ENCODE measurements at places on chromosomes 1 and 21.

- no peak for DNase-seq
Measured at GRCh38 chr1:202562444-202563060, 147.7 kb downstream of the SYT2 start.

DNA sequence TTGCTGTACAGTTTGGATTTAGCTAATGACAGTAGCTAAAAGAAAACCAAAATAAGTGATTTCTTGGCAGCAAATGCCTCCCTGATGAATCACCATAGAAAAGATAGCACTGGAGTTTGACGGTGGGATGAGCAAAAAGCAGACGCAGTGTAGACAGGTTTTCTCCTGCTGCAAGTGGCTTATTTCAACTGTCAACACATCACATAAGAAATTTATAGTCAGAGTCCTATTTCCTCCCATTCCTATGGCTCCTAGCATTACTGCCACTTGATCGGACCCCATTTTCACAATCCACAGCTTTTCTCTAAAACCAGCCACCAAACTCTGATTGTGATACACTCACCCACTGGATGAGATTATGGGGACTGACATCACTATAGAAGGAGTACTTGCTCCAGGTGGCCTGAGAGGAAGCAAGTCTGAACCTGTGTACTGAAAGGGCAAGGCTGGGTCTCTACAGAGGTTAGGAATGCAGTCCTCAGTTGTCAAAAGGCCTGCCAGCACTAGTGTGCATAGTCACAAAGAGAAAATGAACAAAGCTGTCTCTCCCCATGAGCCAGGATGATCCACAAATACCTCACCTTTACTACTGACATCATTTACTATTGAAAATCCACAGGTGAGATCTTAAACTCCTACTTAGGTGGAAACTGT lies 359.8 kb downstream of the LTN1 start:
- DNase-seq = no peak

DNA sequence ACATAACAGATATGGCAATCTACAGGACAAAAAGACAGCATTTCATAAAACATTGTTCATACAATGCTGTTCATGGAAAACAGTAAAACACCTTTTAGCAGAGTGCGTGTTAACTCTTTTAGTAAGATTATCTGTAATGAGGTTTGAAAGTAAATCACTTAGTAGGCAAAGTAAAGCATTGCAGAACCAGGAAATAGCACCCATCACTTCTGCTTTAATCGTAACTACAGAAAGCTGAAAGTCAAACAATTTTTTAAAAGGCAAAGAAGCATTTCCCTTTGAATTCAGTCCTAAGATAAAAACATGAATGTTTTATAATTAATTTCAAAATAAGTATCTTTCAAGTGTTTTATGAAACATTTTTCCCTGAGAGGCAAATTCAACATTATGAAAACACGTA lies 63.3 kb upstream of the RNF11 start:
- DNase-seq = no peak

GRCh38 chr21:46126309-46127238 lies 28.7 kb downstream of the COL6A2 start:
- DNase-seq = no peak

DNA sequence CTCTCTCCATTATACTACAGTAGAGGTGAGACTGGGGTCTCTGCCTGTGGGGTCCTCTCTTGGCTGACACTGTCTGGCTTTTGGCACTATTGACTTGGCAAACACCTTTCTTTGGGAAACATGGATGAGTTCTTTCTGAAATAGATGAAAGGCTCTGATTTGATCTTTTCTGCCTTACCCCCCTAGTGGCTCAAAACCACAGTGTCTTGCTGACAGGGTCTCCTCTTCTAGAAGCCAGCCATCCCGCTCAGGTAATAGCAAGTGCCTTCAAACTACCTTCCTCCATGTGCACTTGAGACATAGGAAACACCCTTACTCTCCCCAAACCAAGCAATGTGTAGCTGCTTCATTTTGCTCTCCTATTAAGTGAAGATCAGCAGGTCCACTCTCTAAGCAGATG lies 260.4 kb downstream of the BRINP2 start:
- DNase-seq = no peak

GRCh38 chr21:32333953-32334673 lies 35.5 kb downstream of the MRAP start:
- DNase-seq = no peak

- no peak for DNase-seq
Measured at GRCh38 chr1:214008791-214009422, 21.1 kb downstream of the PROX1 start.

DNA sequence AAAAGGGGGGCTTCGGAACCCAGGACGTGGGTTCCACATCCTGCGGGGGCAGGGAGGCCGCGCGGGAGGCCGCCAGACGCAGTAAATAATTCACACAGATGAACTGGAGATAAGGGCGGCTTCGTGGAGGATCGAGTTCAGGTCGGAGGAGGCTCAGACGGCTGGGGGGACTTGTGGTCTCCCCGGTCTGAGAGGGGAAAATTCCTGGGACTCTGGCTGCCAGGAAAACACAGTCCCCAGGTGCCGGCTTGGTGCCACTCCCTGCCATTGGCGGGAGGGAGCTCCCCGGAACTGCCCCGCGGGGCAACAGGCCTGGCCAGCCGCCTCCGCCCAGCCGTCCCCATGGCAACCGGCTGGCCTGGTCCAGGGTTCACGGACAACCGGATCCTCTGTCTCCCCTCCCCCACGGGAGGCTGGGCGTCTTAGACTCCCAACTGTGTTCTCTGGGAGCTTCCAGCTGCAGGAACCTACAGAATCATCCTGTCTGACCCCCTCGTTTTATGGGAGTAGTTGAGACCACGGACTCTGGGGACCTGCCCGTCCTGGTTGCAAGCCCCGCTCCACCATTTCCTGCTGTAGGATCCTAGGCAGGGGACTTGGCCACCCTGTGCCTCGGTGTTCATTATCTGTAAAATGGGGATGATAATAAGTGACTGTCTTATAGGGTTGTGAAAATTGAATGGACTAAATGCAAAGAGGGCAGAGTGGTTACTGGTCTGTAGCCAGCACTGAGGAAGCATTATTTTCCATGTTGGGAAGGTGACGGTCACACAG lies 9.6 kb downstream of the CAMK2N1 start:
- DNase-seq = no peak

GRCh38 chr1:181083842-181084605 lies 4.5 kb upstream of the IER5 start:
- peak; percentile 50 for DNase-seq

DNA sequence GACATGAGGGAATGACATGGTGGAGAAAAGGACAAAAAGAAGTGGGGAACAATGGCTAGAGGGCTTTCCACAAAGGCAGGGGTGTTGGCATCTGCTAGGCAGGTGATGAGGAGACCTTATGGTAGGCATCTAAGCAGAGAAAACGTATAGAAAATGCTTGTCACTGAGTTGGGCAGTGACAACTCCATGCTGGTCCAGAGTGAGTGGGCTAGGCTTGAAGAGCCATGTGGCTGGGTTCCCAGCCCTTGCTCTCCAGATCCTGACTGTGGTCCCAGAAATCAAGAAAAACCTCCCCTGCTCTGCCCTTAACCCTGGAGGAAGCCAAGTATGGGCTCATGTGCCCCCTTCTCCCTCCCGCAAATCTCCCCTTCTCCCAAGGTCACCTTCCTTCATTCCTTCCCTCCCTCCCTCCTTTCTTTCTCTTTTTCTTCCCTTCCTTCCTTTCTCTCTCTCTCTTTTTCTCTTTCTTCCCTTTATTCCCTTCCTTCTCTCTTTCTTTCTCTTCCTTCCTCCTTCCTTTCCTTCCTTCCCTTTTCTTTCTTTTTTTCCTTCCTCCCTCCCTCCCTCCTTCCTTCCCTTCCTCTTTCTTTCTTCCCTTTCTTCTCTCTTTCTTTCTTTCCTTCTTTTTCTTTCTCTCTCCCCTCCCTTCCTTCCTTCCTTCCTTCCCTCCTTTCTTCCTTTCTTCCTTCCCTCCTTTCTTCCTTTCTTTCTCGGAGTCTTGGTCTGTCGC lies 102.8 kb downstream of the NAV1 start:
- no peak for DNase-seq

GRCh38 chr1:159775716-159776115 lies 5.0 kb upstream of the DUSP23 start:
- DNase-seq = no peak

DNA sequence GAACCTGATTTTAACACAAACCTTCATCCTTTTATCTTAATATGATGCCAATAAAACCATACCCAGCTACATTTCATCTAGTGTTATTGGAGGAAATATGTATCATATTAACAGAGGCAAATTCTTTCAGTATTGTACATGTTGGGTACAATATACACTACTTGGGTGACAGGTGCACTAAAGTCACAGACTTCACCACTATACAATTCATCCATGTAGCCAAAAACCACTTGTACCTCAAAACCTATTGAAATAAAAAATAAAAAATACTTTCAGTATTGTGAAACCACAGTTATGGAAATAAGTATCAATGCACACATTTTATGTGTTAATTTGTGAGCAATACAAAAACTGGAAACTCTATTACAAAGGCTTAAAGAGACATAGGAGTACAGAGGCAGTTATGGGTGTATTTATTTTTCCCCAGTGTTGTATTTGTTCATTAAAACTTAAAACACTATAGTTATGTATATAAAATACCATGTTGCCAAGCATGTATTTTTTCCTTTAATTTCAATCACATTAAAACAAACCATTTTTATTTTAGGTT lies 25.1 kb upstream of the GPR88 start:
- DNase-seq = no peak

DNA sequence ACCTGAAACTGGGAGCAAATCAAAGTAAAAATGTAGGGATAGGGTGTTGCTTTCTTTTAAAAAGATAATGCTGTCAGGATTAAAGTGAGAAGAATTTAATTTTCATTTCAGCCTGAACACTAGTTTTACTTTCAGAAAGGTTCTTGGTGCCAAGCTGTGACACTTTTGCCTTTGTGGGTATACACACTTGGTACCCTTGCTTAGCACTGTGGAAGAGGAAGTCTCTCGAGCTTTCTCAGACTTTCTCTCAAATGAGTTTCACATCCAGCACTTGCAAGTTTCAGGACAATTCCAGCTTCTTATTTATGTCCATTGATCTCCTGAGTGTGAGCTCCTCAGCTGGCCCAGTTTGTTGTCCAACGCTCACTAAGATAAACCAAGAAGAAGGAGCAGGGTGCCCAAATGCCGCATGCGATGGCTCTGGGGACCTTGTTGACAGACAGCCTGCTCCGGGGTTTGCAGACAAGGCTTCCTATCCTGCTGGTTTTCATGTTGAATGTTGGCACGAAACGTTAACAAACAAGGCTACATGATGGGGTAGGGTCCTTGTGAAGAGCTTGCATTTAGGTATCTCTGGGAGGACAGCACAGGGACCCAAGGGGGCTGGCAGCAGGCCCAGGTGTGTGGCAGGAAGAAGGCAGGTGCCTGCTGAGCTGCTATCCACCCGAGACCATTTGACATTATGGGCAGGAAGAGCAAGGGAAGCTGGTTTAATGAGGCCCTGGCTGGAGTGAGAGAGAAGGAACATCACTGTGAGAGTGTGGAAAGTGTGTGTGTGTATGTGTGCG lies 79.7 kb downstream of the POFUT2 start:
- DNase-seq = peak; percentile 89

DNA sequence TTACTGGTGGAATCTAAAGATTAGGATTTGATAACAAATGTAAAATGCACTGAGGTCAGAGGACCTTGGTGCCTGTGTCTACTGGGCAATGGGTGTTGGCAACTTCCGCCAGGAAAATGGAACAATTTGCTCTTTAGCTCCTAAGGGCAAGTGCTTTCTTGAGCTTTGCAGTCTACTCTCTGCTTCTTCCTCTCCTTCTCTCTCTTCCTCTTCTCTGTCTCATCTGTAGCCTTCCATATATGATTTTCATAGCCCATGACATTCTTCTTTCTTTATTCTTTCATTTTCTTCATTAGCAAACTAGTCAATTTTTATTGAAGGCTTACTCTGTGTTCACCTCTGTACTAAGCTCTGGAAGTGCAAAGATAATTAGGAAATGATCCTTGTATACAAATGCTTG lies 35.5 kb downstream of the OVGP1 start:
- no peak for DNase-seq

DNA sequence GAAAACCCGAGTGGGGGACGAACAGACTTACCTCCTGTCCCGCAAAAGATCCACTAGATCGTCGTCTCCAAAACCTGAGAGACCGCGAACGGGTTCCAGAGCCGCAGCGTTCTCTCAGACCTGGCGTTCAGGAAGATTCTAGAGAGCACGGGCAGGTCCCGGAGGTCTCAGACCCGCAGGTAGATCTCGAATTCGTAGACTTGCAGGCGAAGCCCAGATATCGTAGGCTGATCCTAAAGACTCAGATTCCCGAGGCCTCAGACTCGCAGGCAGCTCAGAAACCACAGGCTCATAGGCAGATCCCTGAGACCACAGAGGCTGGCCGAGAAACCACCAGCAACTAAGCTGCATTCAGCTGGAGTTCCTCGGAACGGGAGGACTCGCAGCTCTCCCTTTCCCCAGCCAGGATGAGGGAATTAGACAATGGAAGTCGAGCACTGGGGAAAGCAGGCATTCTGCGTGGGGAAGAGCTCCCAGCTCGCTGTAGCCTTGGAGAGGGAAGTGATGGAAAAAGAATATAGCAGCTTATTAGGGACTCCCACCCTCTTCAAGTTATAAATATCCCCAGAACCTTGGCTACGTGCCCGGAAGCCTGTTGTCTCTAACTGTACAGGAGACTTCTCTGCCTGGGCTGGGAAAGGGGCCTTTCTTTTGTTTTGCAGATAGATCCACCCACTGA lies at the start of gene ZNF436:
Gene ZNF436 (minus strand): TSS at position 502 of the 679 bp plus-strand sequence. CDS start 1,831 bp downstream, outside the sequence.
- peak; percentile 94 for DNase-seq

DNA sequence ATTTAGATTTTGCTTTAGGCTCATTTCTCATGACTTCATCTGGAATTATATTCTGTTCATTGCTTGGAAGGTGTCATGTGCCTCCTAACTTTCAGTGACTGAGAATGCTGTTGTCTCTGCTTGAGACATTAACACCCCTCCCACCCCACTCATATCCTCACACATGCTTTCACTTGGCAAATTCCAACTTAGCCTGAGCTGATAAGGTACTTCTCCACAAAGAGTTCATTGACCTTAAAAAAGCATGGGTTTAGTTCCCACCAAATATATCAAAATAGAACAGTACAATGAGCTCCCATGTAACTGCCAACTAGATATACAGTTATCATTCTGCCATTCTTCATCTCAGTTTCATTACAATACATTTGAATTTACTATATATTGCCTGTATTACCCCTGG lies 576.5 kb upstream of the ADGRL2 start:
- DNase-seq = no peak

DNA sequence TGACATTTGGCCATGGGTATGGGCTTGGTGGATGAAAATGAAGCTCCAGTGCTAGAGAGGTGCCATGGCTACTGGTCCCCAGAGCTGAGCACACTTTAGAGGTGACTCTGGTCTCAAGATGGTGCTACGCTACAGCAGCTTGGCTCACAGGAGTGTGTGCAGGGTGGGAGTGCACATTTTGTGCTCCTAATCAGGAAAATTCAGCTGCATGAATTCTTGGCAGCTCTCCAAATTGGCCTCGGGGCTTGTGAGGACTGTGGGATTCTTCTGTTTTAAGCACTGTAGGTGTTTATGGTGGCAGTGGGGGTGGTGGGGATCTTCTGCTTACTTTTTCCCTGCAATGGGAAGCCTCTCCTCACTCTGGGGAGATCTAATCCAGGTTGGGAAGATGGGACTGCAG lies 17.3 kb upstream of the TIPRL start:
- DNase-seq = peak; percentile 37

Measured in NCI-H345 (cell line).